Activated T-helper 1 cell treated with anti-CD3 and anti-CD28 coated beads, Interleukin-2, amount 50 U/mL, for 16 hours (primary cell): ENCODE measurements at places on chromosomes 7 and 10.

DNA sequence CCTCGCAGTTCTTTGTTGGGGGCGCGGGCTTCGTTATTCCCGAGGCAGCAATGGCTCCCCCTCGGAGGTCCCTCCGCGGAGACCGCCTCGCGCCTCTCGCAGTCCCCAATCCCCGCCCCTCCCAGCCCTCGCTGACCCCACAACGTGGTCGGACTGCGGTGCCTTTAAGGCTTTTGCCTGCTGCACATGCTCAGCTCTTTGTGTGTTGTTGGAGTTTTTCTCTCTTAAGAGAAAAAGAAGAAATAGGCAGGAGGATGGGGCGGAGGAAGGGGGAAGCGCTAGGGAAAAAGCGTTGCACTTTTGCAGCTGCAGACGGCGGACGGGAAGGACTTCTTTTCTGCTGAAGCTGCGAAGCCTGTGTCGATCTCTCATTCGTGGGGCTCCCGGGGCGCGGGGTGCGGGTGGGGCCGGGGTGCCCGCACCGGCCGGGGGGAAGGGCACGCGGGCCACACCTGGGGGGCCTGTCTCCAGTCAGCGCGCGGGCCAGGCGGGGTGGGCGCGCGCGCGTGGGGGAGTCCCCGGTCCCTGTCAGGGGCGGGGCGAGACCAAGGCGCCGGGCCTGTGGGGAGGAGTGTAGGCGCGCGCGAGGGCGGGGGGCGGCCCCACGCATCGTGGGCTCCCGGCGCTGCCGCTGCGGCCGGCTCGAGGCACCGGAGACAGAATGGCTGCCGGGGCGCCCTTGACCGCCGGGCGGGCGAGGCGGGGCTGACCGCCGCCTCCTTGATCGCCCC, 445 bp upstream of the ATRNL1 start:
- DNase-seq: no peak

GRCh38 chr10:75400771-75401568, 594 bp downstream of the ZNF503 start:
- no peak for DNase-seq

DNA sequence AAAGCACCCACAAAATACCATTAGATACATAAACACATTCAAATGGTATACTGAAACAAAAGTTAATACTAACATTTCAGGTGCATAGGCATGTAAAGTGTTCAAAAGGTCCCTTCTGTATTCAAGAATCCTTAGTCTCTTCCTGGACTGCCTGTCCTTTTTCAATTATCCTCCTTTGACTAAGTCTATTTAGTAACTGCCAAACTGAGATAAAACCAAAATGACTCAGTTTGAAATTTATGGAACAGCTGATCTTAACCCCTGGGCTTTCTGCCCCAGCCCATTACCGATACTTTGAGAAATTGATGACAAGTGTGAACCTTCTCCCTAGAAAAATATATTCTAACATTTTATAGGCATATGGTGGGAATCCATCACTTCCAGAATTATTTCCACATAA, 5.4 kb downstream of the EPC1 start:
- no peak for DNase-seq

DNA sequence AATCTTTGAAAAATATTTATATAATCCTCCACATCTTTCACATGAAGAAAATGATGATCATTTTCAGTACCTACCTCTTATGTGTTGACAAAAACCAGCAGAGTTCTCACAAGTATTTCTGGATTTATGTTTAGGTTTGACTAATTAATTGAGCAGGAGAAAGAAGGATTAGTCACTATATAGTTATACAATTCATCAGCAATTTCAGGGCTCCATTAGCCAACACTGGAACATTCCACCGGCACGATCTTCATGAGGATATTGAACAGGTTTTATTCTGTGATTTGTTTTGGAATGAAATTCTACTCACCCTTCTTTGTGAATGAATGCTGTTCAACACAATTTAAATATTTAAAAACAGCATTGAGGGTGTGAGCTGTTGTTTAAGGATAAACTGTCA, 163.2 kb downstream of the SEM1 start:
- DNase-seq: no peak

GRCh38 chr7:19871102-19871501, 97.7 kb upstream of the TMEM196 start:
- DNase-seq: no peak

DNA sequence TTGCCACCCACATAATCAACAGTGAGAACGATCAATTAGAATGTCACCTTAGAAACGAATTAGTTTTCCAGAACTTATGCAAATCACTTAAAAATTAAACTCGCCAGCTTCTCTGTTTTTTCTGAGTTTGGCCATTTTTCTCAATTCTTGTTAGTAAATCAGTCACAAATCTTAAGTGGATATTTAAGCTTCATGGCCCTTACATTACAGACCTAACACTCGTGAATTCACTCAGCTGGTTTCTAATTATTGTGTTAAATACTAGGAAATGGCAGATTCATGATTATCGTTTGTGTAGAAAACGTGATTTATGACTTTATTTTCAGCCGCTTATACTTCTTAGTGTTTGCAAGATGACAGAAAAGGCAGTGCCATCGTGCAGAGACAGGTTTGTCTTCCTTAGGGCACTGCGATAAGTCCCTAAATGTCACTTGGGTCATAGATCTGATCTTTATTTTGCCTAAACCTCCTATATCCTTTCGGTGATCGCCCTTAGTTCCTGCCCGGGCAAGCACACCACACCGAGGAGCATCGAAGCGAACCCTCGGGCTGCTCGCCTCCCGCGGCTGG, 587 bp upstream of the CELF2 start:
- DNase-seq: no peak

DNA sequence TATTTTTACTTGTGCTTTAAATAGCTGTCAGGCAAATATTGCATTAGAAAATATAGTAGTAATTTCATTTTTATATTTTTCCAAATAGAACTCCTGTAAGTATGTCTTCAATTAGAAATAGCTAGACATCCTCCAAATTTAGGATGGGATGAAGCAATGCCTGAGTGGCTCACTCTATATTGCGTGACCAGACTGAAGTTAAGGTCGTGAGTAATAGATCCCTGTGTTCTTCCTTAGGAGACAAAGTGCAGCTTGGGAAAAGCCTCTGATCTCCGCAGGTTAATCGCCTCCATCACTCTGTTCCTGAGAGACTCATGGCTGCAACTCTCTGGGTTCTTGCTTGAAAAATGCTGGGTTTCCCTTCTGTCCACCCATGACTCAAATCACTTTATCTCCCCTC, 484.8 kb upstream of the ANKRD30A start:
- DNase-seq: no peak
